ENCODE measurements at places on chromosomes 12 and 14. TPM values are rescaled to one million over a fixed set of nuclear protein-coding genes. Genes with fewer than 3 reads are reported as not detected.

- peak; percentile 50 for DNase-seq
Measured at GRCh38 chr14:81423504-81423903, 23.4 kb upstream of the STON2 start.

GRCh38 chr12:49017891-49018260 is 700 bp downstream of the PRKAG1 start:
- DNase-seq = no peak

Gene APOF
- total RNA-seq = not detected

- DNase-seq = no peak
Measured at GRCh38 chr14:102873131-102873530, 49.3 kb upstream of the AMN start.

- no peak for DNase-seq
Measured at GRCh38 chr12:64256166-64256800, 34.2 kb upstream of the KICS2 start.

DNA sequence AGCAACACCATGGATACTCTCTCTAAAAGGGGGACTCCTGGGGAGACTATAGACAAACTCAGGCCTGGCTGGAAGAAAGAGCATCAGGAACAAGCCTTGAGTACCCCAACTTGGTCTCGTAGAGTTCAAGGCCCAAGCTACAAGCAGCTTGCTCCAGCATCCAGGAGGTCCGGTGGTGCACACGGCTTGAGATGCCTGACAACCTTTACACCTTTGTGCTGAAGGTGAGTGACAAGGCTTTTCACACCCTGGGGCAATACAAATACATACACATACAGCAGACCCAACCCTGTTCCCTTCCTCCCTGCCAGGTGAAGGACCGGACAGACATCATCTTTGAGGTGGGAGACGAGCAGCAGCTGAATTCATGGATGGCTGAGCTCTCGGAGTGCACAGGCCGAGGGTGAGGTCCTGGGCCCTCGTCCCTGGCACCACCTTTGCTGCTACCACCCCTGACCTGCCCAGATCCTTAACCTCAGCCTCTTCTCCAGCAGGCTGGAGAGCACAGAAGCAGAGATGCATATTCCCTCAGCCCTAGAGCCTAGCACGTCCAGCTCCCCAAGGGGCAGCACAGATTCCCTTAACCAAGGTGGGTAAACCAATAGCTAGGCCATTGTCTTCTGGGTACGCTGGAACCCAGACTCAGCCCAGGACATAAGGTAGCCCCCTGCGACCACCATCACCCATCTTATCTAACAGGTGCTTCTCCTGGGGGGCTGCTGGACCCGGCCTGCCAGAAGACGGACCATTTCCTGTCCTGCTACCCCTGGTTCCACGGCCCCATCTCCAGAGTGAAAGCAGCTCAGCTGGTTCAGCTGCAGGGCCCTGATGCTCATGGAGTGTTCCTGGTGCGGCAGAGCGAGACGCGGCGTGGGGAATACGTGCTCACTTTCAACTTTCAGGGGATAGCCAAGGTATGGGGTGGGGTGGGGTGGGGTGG is 41.2 kb downstream of the SH2B3 start:
- no peak for DNase-seq

Measured in left ventricle myocardium inferior (tissue), 1 donor.